ENCODE measurements at places on chromosomes 6 and 20.
A peak's percentile ranks its signal among the peaks of the same experiment; 100 is the strongest.

GRCh38 chr6:11370191-11371018 is 137.9 kb upstream of the NEDD9 start:
- DNase-seq = no peak

DNA sequence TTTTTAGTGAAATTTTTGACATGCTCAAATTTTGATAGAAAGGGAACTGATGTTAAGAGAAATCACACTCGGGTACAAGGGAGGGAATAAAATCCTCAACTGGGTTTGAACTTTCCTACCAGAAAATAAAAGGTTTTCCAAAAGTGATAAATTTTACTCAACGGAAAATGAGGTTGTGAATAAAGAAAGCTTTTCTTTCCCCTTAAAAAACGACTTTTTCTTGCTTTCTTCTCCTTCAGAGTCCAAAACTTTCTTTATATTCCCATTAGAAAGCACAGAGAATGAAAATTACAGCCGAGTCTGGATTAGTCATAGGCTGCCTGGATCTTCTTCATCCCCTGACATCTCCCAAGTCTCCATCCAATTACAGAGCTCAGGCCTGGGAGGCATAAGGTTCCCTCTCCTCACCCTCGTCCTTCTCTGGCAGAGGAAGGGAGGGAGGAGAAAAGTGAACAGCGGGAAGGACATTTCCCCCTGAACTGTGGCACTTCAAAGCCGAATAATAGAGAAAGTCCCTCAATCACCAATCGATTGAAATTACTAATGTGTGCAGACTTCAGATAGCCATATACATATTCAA is 28.1 kb upstream of the QKI start:
- no peak for DNase-seq

GRCh38 chr20:17593902-17594301 is 24.0 kb downstream of the DSTN start:
- DNase-seq = no peak

DNA sequence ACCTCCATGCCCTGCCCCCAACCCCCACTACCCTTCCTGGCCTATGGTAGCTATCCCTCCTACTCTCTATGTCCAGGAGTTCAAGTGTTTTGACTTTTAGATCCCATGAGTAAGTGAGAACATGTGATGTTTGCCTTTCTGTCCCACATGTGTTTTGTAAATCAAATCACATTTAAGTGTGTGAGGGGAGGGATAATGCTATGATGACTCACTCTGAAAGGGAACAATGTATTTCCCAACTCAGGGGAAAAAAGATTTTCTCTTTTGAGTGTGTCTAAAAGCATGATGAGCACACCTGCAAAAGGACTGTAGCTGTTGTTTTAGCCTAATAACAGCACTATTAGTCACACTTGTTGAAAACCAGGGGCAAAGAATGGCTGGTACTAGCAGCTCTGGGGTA is 193.7 kb downstream of the GJA10 start:
- DNase-seq = no peak

DNA sequence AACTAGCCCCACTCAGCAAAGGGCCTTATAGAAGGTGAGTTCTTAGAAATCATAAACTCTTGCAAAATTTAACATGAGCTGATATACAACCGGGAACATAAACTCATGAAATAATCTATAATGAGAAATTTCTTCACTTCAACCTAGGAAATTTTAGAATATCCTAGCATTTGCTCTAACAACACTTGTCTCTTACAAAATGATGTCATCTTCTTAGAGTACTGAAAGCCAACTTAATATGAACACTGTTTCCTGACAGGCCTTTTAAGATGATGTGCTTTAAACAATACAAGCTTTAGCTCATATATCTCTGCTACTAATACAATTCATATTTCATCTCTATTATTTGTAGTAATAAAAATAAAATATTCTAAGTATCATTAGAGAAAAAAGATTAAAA is 932 bp downstream of the PACRG start:
- DNase-seq = no peak

DNA sequence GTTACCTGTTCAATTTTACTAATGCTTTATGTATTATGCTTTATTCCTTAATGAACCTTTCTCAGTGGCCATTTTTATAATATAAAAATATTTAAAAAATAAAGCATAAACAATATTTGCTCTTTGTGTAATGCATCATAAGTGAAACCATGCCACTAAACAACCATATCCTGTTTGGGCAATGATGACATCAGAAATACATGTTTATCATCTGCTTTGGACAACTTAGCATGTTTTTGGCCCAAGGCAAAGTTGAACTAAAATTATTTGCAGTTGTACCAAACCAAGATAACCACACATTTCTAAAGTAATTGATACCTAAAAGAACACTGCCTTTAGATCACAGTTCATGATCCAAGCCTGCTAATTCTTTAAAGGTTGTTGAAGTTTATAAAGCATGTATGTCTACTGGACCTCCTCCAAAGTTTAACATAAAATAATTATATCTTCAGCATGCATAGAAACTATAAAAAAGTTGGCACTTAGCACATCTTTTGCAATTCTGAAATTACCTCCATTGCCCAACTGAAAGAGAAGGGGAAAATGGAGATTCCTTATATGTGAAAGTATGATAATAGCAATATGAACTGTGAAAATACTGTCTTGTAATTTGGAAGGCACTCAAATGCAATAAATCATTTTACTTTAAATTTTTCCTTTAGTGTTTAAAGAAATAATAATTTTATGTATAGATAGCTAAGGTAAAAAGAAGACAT is 325.6 kb upstream of the RUNX2 start:
- no peak for DNase-seq

GRCh38 chr6:16754876-16755275 is 6.4 kb downstream of the ATXN1 start:
- no peak for DNase-seq

- DNase-seq = peak; percentile 31
Observed at GRCh38 chr6:26554697-26555504, 16.7 kb downstream of the HMGN4 start.

DNA sequence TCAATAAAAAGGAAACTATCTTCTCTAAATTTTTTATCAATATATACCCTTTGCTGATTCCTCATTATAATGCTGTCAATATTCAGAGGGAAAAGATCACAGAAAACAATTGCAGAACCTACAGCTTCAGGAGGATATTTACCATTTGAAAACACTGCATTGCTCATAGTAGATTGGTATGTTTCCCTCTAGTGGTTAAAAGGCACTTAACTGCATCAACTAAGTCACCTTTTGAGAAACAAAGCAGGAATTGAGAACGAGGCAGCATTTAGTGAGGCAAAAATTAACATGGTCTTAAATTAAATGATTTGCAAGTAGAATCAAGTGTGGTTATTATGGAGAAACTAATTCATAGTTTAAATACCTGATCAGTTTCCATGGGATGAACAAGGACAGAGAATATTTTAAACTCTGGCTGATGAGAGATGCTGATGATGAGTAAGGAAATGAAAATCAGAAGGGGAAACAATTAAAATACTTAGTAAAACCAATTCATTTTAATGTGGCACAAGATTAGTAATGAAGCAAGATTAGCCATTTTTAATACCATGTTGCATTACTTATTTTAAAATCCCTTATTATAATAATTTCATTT is 642.1 kb downstream of the EPHA7 start:
- DNase-seq = no peak

GRCh38 chr20:11205769-11206362 is 532.1 kb upstream of the JAG1 start:
- DNase-seq = no peak

DNA sequence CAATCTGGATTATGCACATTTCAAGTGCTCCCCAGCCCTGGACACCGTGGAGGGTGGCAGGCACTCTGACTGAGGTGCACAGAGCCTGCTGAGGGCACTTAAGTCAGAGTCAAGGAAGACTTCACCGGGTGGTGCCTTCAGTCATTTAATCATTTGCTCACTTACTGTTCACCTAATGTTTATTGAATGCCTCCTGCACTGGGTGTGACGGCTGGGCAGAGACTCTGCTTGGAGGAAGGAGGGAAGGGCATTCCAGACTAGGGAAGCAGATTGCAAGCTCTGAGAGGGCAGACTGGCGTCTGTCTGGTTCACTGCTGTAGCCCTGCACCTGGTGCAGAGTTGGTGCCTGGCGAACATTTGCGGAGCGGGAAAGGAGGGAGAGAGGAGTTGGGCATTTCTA is 54.2 kb upstream of the FAM83D start:
- DNase-seq = no peak

DNA sequence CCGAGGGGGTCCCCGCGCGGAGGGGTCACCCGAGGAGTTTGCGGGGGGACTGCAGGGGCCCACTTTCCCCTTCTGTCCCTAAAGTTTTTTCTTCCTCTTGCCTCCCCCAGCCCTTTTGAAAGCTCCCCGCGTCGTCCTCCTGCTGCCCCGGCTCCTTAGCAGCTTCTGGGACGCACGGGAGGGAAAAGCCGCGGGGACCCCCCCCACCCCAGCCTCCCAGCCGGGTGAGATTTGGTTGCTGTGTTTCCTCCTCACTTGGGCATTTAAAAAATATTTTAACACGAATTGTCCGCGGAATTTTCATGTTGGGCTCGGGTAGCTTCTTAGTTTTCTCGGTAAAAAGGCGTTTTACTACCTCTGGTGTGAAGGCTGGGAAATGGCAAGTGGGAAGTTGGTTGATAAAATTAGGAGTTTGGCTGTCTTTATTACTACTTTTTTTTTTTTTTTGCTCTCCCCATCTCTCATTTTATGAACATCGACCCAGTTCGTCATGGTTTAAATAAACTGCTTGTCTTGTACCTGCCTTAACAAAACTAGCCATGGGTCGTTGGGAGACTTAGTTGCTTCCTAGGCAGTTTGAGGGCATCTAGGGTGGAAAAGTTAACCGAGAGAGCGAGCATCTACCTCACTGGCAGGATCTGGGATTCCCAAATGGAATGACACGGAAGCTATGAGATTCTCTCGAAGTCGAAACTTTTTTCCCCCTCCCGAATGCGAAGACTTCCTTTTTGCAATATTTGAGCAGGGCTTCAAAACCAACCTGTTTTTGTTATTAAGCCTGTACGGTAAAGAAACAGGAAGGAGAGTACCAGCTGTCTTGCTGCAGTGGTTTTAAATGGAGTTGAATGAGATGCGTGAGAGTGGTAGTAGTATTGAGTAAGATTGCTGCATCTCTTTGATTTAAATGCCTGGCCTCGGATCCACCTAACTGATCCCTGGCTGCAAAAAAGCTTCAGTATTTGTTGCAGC is 868 bp downstream of the NCOA3 start:
- DNase-seq = no peak

DNA sequence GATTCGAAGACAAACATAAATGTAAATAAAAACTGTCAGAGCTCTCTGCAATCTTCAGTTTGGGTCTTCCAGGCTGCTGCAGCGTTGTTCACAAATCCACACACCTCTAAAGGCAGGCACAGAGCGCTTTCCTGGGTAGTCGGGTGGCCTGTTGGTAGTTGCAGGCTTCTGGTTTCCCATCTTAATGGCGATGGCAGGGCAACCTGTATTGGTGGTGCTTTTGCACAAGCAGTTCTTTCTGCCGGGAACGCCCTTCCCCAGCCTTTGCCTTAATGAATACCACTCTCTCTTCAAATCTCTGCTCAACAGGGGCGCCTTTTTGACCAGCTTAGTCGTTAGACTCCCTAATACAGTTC is 723 bp upstream of the IFT52 start:
- DNase-seq = no peak

DNA sequence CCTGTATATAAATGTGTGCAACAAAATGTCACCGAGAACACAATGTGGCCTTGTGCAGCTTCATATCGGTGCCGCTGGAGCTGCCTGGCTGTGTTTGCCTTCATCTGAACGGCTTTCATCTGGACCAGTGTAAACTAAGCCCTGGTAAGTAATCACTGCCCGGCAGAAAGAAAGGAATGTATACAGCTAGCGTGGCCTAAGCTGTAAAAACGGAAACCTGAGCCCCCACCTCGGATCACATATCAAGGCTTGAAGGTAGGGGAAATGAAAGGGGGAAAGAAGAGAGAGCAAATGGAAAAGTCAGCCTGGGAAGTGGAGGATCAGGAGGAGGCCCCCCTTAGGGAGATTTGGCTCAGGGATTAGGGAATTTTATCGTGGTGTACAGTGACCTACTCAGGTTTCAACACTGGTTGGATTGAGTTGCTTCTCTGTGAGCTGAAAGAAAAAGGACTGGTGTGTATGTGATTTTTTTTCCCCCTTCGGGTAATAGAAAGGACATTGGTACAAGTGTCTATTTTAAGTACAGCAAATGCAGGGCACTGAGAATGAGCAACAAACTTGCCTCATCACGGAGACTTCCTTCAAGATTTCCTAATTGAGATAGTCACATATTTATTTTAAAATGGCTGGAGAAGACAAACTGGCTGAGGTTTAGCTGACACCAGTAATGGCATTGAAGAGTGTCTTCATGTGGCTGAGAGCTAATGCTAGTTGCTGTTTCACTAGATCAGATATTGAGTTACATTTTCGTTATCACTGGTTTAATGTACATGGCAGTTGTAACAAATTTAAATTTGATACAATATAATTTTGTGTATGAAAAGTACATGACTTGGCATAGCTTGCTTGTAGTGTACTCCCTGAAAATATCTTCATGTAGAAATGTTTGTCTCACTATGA is 3.5 kb downstream of the SOBP start:
- DNase-seq = no peak

- DNase-seq = no peak
Observed at GRCh38 chr6:15553031-15553430, 109.8 kb downstream of the DTNBP1 start.

DNA sequence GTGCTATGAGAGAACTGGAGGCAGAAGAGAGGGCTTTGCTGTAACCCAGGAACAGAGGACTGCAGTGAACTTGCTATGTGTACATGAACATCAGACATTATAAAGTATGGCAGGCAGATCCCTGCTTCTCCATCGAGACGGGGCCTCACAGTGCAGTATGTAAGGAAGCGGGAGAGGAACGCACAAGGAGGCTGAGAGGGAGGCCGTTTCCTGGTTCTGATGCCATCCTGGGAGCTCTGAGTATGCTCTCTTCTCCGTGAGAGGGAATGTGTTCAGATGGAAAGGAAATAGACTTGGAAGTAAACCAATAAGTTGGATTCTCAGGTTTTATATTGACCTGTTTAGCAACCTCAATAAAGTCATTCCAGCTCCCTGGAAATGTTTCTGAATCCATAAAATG is 101.8 kb downstream of the ALDH8A1 start:
- no peak for DNase-seq

DNA sequence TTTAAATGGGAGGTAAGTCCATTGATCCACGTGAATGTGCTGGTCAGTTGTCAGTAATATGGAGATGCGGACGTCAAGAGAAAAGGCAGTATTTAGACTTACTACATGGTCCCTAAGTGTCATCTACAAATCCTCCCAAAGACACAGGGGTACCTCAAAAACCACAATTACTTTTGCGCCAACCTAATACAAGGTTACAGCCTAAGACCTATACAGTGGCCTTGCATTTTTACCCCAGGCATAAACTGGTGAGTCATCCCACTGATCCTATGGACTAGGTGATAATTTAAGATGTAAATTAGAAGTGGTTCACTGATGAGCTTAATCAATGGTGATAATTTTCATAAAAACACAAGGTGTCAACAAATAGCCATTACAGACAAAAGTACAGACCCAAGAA is 141.0 kb downstream of the NFATC2 start:
- DNase-seq = no peak
